ENCODE measurements at places on chromosomes 3 and 15.

- DNase-seq = no peak
Observed at GRCh38 chr3:74808506-74809275, 194.2 kb upstream of the CNTN3 start.

DNA sequence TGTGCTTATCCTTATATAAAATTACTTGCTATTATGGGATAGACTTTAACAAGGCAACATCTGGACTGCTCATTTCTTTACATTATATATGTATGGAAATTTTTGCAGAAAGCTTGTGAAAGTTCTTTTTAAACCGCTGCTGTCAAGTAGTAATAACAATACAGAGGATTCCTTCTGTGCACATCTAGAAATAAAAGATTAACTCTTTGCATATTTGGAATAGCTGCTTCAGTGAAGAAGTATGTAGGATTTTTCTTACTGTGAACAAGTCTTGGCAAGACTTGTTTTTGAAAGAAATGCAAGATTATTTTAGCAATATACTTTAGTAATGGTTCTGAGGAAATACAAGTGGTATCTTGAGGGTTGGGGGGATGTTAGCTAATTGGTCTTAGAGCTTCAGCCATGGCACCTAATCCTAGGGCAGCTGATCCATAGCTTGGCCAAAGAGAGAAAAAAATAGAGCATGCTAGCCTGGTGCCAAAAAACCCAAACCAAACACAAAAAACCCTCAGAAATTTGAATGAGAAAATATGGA is 4.3 kb downstream of the PRKCI start:
- no peak for DNase-seq

DNA sequence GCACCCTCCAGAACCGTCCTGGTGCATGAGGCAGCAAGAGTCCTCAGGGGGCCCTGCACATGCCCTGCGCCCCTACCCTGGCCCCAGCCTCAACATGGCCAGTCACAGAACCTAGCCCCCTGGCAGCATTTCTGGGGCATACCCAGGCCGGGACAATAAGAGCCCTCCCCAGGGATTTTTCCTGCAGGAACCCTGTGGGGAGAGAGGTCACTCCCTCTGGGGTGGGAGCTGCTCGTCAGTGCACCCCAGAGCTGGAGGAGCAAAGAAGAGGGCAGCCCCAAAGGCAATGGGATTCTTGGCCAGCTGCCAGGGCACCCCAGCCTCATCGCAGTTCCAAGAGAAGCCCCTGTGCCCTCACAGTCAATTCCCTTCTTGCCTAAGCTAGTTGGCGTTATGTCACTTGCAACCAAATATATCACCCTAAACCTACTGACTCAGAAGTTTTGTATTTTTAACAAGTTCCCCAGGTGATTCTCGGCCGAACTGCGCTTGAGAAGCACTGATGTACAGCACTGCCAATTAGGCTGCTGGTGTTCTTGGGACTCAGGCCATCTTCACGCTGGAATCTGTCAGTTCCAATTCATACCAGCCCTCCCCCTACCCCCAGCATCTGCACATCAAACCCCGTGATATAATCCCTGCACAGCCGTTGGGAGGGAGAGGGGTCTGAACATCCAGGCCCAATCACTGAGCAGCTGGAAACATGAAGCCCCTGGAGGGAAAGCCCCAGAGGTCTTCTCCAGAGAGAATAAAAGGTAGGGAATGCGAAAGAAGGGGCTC is 87.5 kb upstream of the PRR20G start:
- no peak for DNase-seq

DNA sequence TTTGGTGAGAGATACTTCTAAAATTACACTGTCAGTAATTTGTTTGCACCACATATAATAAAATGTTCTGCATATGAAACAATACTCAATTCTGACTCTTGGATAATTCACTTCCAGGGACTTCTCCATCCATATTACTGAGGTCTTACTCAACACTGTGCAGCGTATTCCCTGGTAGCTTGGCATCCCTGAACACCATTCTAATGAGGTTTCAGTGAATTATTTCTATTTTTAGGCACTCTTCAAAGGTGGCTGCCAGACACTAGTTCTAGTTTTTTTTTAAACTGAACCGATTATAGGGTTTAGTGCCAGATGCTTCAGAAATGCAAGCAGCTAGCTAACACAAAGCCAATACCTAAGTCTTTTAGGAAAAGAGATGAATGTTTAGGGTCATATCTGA is 283.3 kb downstream of the FEZF2 start:
- DNase-seq = no peak

GRCh38 chr3:31862666-31863279 is 118.3 kb downstream of the OSBPL10 start:
- no peak for DNase-seq

DNA sequence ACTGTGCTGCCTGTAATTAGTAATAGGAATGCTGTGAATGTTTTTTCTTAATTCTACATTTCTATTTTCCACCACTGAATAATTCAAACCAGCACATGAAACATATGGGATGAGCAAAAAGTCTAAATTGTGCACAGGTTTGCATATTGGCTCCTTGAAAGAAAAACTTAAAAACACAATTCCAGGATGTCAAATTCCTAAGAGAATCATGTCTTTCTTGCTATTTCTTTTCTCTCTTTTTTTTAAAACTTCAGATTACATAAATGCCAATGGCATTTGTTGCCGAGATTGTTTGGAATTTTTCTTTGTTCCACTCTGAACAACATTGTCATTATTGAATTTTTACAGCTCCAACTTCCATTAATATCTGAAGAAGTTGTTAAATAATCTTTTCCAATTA is 60.8 kb downstream of the VGLL3 start:
- no peak for DNase-seq

DNA sequence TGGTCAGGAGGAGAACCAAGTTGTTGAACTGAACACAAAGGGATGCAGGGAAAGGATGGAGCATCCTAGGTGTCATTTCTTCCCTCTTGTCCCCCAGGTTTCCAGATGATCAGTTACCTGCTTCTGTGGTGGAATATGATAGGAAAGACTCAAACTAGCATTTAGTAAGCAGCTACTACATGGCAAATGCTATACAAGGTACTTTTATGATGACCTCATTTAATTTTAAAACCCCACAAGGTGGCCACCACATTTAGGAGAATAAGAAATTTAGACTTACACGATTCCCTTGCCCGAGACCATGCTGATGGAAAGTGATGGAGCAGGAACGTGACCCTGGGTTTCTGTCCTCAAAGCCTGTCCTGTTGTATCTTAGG is 40.9 kb downstream of the CCR4 start:
- no peak for DNase-seq

DNA sequence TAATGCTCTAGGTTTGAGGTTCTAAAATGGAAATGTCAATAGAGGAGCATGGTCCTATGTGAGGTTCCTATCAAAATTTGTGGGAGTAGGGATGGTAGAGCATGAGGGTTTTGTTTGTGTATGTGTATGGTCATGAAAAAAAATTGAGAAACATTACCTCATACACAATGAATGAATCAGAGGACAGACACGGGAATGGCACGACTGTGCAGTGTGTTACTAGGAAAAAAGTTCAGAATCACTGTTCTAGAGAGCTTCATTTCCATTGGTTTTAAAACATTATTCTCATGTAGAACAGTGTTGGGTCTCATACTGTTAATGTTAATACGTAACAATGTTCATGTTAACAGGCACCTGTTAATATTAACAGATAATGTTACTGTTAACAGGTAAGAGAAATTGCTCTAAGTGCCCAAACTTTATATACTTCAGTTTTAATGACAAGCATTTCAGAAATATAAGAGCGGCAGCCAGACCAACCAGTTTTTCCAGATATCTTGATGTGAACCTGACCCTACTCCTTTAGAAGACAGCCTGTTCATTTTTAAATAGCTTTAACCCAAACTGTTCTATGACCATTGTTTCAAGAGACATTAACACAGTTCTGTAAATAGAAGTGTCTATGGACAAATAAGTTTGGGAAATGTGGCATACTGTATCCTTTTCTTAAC is 48.0 kb downstream of the SLC15A2 start:
- no peak for DNase-seq

DNA sequence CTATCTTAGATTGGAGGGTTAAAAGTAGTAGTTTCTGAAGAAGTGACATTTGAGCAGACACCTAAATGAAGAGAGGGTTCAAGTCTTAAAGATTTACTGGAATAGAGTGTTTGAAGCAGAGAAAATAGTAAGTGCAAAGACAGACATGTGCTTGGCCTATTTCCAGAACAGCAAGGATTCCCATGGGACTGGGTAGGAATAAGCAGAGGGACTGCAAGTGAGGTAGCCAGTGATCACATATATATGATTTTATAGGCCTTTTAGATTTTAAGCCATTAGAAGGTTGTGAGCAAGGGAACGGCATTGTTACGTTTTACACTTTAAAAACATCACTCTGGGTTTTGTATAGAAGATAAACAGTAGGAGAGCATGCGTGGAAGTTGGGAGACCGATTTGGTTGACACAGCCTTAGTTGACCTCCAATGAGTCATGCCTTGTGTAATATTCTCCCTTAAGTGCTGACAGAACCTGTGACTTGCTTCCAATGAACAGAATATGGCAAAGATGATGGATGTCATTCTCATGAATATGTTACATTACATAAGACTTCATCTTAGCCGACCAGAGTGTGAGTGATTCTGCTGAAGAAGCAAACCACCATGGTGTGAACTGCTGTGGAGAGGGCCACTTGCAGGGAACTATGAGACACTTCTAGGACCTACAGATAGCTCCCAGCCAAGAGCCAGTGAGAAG is 37.1 kb upstream of the SLC4A7 start:
- DNase-seq = no peak

GRCh38 chr3:158452334-158452733 is 118.7 kb upstream of the MLF1 start:
- no peak for DNase-seq

DNA sequence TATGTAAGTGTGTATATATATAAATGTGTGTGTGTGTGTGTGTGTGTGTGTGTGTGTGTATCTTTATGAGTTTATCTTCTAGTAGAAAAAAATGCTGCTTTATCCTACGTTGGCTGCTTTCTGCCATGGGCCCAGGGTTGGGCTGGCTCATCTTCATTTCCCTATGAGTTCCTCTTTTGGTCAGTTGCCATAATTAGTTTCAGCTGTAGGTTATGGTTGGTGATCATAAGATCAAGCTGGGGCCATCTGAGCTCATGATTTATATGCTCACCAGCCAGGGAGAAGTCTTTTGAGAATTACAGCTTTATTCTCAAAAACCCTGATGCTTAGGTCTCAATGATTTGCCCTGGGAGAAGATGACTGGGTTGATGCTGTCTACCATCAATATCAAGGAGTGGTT is 775.8 kb upstream of the ARPP21 start:
- no peak for DNase-seq

GRCh38 chr3:48428572-48429316 is 1.1 kb downstream of the PLXNB1 start:
- no peak for DNase-seq

GRCh38 chr3:127066635-127067034 is 83.7 kb downstream of the PLXNA1 start:
- no peak for DNase-seq

GRCh38 chr3:162558016-162558415 is 1061.4 kb downstream of the OTOL1 start:
- DNase-seq = no peak

DNA sequence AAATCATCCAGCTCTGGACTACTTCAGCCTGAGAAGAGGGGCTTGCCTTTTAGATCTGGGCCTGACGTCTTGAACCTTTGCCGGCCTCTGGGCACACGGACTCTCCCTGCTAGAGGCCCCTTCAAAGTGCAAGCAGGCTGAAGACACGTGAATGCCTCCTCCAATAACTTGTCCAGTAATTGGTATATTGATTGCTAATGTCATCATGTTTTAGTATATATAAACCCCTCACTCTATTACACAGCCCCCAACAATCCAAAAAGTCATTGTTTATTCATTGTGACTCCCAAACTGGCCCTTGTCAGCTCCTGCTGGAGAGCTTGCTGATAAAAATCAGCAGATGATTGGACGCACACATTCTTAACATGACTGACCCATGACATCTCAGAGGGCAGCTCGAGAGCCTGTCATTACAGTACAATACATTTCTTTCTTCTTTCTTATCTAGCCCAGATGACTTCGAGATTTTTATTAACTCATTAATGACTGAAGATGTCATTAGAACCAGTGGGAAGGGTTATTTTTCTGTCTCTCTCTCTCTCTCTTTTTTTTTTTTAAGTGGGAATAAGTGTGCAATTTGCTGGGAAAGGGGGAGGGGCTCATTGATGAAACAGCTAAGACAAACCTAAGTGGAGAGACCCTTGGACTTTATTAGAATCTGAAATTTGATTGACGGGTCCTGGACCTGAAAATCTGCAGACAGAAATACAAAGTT is 65.5 kb upstream of the NR2F2 start:
- no peak for DNase-seq

- no peak for DNase-seq
Observed at GRCh38 chr15:81000144-81000623, 539 bp upstream of the TLNRD1 start.

GRCh38 chr15:62566248-62566647 is 401.2 kb upstream of the C2CD4B start:
- DNase-seq = no peak

DNA sequence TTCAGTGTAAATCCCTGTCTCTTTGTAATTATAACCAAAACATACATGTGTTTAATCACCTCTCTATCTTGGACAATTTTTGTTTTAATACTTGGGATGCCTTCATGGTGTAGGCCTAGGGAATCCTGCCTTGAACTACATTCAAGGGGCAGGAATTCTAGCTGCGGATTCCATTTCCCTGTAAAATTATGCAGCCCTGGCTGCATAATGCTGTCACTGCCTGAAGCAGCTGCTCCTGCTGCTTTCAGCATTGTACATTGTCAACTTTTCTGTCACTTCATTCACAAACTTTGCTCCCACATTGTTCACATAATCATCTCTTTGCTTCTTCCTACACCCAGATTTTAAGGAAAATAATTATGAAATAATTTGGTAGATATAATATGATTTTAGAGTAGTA is 638.7 kb downstream of the RBMS3 start:
- DNase-seq = no peak

DNA sequence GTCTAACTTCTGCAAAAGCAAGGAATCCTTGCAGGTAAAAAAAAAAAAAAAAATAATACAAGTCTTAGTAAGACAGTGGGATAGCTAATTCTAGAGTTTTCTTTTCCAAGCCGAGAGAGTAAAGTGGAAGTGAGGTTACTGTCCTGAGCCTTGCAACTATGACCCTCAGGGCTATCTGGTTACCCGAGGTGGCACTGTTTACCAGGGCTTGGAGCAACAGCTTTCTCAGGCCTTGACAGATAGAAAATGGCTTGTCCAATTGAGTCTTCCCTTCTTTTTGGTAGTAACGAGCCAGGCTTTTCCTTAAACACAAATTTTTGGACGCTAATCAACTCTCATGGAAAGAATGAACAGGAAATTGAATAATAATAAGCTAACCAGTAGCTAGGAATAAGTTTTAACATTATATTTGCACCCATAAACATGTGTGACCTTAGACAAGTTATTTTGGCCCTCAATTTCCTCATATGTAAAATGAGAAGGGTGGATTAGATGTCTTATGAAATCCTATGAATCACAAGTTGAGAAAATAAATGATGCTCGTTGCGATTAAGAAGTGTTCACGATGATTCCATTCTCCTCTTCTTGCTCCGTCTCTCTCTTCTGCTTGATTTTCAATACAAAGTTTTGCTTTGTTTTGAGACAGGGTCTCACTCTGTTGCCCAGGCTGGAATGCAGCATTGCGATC is 236.9 kb upstream of the KBTBD8 start:
- no peak for DNase-seq
